NCI-H446 treated with DMSO at 0.1 percent for 48 hours (cell line): ENCODE measurements at places on chromosomes 16 and 17.

DNA sequence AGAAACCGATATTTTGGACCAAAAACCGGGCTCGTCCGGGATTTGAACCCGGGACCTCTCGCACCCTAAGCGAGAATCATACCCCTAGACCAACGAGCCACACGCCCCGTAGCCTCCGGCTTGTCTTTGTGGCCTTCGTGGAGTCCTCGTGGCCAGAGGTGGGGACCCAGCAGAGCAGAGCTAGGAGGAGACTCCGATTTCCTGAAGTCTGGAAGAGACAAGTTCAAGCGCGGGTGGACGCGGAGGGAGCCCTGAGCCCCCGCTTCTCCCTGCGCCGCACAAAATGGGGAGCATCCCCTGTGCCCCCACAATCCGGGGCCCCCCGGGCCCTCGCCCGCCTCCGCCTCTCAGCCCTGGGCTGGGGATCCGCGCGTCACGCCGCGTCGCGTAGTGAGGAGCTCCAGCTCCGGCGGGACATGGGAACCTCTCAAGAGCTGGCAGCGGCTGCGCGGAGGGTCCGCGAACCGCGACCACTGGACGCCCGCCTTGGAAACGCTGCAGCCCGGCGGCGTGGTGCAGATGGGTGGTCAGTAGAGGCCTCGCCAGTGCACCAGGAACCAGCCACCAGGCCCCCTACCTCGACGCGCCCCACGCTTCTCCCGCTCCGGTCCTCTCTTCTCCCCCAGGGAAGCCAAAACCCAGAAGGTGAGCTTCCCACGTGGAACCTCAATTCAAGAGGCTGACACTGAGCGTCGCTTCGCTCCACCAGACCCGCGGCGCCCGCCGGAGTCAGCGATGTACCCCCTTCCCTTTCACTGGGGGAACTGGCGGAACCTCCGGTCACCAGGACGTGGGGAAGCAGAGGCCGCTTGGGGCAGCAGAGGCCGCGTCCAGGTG lies 5.2 kb upstream of the OR1F1 start:
- DNase-seq = no peak

GRCh38 chr17:13594310-13594709 lies 7.4 kb downstream of the HS3ST3A1 start:
- DNase-seq = no peak

DNA sequence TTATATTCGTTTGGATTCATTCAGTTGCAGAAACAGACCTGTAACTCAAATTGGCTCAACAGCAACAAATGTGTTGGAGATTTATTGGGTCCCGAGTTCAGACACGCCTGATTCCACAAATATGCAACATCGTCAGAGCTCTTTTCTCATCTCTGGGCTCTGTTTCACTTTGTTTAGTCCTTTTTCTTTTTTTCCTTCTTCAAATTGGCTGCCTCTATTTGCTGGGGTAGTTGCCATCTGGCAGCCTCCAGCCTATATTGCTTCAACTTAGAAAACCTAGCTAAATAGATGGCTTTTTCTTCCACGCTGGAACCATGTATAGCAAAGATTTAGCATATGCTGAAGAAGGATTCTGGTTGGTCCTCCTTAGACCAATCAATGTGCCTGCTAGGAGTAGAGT lies 398.5 kb downstream of the RBFOX1 start:
- no peak for DNase-seq

DNA sequence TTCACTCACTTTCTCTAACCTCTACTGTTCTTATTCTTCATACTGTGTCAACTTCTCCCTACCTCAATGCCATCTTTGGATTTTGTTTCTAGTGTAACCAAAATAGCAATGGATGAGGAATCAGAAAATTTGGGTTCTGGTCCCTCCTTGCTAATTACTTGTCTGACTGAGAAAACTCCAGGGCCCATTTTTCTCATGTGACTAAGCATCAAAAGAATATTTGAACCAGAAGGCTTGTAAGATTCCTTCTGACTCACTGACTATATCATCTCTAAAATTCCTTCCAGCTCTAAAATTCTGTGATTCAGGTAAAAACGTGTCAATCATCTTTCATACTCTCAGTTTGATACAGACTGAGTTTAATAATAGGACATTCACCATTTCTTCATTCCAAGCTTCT lies 57.9 kb downstream of the BRIP1 start:
- DNase-seq = no peak

DNA sequence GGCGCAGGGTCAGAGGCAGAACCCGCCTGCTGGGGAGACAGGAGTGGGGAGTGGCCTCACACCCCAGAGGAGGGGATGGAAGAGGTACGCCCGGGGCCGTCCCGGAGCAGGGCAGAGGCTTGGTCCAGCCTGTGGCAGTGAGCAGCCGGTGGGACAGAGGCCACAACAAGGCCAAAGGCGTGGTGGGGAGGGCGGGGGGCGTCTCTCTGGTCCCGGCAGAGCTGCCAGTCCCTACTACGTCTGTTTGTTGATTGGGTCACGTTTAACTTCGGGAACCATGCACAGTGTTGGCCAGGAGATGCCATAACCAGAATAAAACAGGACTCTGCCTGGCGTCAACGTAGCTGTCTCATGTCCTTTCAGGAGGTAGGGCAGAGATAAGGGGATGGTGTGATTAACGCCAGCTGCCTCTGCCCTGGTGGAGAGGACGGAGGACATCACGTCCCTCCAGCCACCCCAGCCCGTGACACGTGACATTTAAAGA lies 192.8 kb downstream of the BANP start:
- DNase-seq = no peak

DNA sequence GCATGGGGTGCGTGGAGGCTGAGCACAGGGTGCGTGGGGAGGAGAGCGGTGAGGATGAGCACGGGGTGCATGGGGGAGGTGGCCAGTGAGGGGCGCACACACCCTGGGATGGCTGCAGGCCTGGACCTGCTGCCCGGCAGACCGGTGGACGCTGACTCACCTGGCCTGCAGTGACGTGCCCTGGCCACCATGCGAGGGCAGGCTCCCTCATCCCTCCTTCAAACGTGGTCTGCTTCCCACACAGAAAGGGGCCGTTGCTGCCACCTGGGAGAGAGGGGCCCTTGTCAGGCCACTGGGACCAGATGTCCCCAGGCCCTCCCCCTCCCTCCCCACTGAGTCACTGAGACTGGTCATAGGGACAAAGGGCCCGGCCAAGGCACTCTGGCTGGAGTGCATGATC lies 20.1 kb upstream of the APRT start:
- no peak for DNase-seq

GRCh38 chr17:33802349-33803198 lies 452.5 kb upstream of the CCL2 start:
- DNase-seq = no peak

- peak; percentile 53 for DNase-seq
Observed at GRCh38 chr17:57833179-57833939, 16.5 kb downstream of the MRPS23 start.

DNA sequence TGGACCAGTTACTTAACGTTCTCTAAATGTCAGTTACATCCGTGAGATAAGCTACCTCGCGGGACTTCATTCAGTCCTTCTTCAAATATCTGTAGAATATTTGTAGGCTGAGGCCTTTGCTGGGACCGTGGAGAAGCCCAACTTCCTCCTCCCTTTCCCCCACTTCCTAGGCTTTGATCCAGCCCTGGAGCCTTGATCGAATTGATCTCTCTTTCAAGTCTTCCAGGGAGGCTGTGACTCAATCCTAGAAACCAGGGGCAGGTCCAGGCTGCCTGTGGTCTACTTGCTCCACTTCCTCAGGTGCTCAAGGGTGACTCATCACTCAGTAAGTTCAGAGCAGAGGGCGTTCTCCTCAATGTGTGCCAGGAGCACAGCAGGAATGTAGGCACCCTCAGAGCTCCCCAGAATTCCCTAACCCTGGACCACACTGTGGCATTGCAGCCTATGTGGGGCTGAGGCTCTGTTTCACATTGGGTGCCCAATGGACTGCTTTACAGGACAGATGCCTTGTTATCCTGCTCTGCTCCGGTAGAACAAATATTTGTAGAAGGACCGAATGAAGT lies 11.2 kb upstream of the CEP20 start:
- DNase-seq = no peak

- DNase-seq = no peak
Observed at GRCh38 chr17:4591529-4591928, 7.2 kb downstream of the SMTNL2 start.

DNA sequence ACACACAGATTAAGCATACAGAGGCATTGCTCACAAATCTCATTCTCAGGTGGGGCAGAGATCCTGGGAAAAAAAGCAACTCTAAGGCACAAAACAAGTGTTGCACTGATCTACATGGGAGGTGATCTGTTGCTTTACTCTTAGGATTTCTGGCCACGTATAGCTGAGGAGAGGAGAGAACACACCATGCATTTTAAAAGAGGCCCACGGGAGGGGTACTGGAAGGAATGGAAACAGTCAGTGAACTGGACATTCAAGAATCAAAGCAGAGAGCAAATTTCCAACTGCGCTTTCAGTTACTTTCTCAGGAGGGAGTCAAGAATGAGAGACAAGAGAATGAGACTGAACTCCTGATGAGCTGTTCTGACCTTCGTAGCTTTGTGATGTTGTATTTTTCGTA lies 1105.9 kb downstream of the CDH8 start:
- DNase-seq = no peak

DNA sequence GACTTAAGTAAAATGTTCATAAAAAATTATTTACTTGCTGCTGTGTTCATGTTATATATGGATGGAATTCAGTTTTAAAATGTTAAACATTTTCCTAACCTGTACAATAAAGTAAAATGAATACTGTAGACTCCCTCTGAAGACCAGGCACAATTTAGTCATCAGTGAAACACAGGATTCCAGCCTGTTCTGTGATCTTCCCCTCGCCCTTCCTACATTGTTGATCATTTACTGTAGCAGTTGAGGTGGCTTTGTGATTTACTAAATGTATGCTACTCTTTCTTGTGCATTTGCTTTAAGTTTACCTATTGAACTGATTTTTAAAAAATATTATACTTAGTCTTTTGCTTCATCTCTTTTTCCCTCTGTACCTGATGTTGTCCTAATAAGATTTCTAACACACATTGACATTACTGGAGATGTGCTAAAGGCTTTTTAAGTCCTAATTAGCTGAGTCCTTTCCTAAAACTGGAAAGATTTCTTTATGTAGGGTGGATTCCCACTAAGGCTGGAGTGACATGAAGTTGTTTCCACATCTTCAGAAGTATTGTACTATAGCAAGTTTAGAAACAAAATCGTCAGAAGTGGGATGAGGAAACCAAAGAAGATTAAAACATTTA lies 38.1 kb downstream of the PHKB start:
- no peak for DNase-seq

DNA sequence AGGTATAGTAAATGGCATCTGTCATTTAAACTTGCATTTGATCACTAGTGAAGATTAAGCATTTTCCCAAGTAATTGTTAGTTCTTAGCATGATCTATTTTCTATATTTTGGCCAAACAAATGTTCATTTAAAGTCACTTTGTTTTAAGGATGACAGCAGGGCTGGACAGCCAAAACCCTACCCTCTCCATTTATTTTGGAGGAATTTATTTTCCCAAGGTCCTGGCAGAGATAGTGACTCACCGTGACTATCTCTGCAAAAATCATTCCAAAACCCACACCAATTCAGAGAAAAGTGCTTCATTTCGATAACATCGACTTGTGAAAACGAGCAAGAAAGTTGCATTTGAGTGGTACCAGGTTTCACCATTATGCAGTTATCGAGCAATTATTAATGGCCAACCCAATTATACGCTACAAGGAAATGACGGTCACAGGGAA lies 665 bp upstream of the AKAP1 start:
- no peak for DNase-seq

DNA sequence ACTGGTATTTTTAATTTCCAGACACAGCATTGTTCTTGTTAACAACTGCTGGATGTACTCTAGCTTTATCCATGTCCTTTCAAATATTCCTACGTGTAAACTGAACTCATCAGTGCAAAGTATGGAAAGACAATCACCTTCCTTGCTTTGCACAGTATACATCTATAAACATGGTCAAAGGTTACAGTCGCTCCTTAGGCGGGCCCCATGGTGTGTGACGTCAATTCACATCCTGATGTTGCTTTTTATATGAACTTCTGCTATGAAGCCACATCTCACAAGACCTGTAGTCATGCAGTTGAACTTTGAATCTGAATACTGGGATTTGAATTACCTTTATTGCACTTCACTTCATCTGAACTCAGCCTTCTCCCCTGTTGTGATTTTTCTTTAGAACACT lies 447.6 kb upstream of the PSMD7 start:
- no peak for DNase-seq

DNA sequence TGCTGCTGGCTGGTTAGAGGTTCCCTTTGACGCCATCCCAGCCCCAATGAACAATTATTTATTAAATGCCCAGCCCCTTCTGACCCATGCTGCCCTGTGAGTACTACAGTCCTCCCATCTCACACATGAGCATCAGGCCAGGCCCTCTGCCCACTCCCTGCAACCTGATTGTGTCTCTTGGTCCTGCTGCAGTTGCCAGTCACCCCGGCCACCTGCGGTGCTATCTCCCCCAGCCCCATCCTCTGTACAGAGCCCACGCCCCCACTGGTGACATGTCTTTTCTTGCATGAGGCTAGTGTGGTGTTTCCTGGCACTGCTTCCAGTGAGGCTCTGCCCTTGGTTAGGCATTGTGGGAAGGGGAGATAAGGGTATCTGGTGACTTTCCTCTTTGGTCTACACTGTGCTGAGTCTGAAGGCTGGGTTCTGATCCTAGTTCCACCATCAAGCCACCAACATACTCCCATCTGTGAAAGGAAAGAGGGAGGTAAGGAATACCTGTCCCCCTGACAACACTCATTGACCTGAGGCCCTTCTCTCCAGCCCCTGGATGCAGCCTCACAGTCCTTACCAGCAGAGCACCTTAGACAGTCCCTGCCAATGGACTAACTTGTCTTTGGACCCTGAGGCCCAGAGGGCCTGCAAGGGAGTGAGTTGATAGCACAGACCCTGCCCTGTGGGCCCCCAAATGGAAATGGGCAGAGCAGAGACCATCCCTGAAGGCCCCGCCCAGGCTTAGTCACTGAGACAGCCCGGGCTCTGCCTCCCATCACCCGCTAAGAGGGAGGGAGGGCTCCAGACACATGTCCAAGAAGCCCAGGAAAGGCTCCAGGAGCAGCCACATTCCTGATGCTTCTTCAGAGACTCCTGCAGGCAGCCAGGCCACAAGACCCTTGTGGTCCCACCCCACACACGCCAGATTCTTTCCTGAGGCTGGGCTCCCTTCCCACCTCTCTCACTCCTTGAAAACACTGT lies 11.3 kb downstream of the CX3CL1 start:
- DNase-seq = no peak

- DNase-seq = no peak
Observed at GRCh38 chr17:49964769-49965523, 4.0 kb upstream of the DLX4 start.

GRCh38 chr16:48091117-48091516 lies 64.7 kb downstream of the ABCC12 start:
- DNase-seq = no peak

GRCh38 chr16:81755915-81756614 lies 23.0 kb upstream of the PLCG2 start:
- DNase-seq = no peak

- no peak for DNase-seq
Observed at GRCh38 chr16:64808474-64808873, 313.4 kb downstream of the CDH11 start.

- no peak for DNase-seq
Observed at GRCh38 chr16:71973001-71973400, 27.2 kb downstream of the PKD1L3 start.

- no peak for DNase-seq
Observed at GRCh38 chr17:35171834-35172233, 22.4 kb downstream of the SLC35G3 start.
